ENCODE measurements at places on chromosomes 11 and 22. TPM values are rescaled to one million over a fixed set of nuclear protein-coding genes. Genes with fewer than 3 reads are reported as not detected.

Gene OR56B4
- not detected for polyA plus RNA-seq

Gene TMEM121B
- polyA plus RNA-seq = 3.7 TPM

Gene C11orf42
- polyA plus RNA-seq = not detected

Gene SAA2
- not detected for polyA plus RNA-seq

Gene APOL5
- not detected for polyA plus RNA-seq

Gene PHF21B
- 3.3 TPM for polyA plus RNA-seq

Gene MMP10
- polyA plus RNA-seq = not detected

Gene PCF11
- 10.3 TPM for polyA plus RNA-seq

Gene OR52H1
- not detected for polyA plus RNA-seq

Gene ASCL2
- polyA plus RNA-seq = not detected

Gene FGF3
- not detected for polyA plus RNA-seq

Gene CCND1
- 0.21 TPM for polyA plus RNA-seq

Gene PRR5
- 0.50 TPM for polyA plus RNA-seq

Gene FGF19
- not detected for polyA plus RNA-seq

Gene YWHAH
- polyA plus RNA-seq = 3,631 TPM

Gene OR4A16
- polyA plus RNA-seq = not detected

Gene PKDREJ
- polyA plus RNA-seq = not detected

Gene EML3
- polyA plus RNA-seq = not detected

Gene GGT5
- polyA plus RNA-seq = not detected

Gene ARHGAP20
- polyA plus RNA-seq = 52.8 TPM

Gene ZNF74
- polyA plus RNA-seq = 0.75 TPM

Gene JHY
- polyA plus RNA-seq = 3.8 TPM

Gene STK33
- polyA plus RNA-seq = 6.0 TPM

Gene SHANK2
- polyA plus RNA-seq = 27.9 TPM

Gene GVQW3
- 3.0 TPM for polyA plus RNA-seq

Gene DRD4
- polyA plus RNA-seq = not detected

Gene C1QTNF4
- polyA plus RNA-seq = 0.24 TPM

Gene OOSP4A
- polyA plus RNA-seq = not detected

Gene CARD18
- 0.46 TPM for polyA plus RNA-seq

Gene CTTN
- polyA plus RNA-seq = 26.9 TPM

Gene VSIG10L2
- not detected for polyA plus RNA-seq

Gene NEU3
- polyA plus RNA-seq = 1.7 TPM

Gene BIK
- polyA plus RNA-seq = not detected

Gene MYO7A
- polyA plus RNA-seq = not detected

Gene BATF2
- polyA plus RNA-seq = not detected

Gene LARGE1
- 191 TPM for polyA plus RNA-seq

Gene LRRC10B
- polyA plus RNA-seq = not detected

Gene TUB
- polyA plus RNA-seq = 58.1 TPM

Gene EHD1
- 2.5 TPM for polyA plus RNA-seq

Gene SLC6A5
- 0.60 TPM for polyA plus RNA-seq

Gene ST14
- polyA plus RNA-seq = not detected

Gene HBG2
- polyA plus RNA-seq = not detected

Gene SCGB2A2
- not detected for polyA plus RNA-seq

Gene SERHL2
- polyA plus RNA-seq = 19.8 TPM

Gene NNMT
- 4.8 TPM for polyA plus RNA-seq

Gene TPBGL
- polyA plus RNA-seq = 1.0 TPM

Gene SLC22A8
- polyA plus RNA-seq = not detected

Gene RRAS2
- polyA plus RNA-seq = 12.0 TPM

Gene PLEKHB1
- polyA plus RNA-seq = 18.4 TPM
